Posterior cingulate gyrus (tissue), 11 donors: ENCODE measurements at places on chromosomes 4 and X.
A peak's percentile ranks its signal among the peaks of the same experiment; 100 is the strongest.

GRCh38 chr4:173466101-173466500 is 63.9 kb downstream of the HAND2 start:
- no peak for DNase-seq

DNA sequence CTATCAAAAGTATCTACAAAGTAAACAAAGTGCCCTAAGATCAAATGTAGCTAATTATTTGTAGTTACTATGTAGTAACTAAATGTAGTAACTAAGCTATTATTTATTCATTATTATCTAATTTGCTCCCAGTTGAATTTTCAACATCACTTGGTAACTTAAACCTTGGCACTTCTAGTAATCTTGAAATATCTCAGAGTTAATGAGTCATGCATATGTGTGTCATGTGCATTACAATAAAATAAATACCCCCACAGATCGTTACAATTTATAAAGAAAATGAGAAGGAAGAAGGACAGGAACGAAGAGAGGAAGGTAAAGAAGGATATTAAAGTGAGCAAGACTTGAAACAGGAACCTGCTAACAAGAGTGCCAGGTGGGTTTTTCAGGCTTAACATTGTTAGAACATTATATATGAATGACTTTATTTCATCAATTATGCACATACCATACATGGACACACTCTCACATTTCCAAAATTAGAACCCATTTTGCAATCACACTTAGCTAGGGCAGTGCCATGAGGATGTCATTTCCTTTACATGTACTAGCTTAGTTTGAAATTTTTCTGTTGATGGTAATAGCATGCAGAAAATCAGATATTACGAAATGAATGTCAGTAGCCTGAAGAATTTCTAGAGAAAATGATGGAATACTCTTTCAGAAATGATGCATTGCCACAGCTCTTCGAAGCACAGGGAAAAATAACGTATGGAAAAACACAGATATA is 1670.4 kb upstream of the AGA start:
- no peak for DNase-seq

DNA sequence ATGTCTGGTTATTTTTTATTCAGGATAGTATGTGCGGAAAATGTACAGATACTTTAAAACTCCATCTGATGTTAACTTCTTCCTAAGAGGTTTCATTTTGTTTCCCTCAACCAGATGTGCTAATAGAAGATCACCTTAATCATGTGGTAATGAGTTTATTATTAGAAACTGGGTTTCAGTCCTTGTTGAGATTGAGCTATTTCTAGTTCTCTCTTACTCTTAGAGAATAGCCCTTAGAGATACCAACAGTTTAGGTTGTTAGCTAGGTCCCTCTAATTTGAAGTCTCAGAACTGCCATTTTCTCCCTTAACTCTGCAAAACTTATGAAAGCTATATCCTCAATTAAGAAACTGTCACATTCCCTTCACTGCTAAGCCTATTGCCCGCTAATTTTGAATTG is 13.0 kb downstream of the FAM47A start:
- DNase-seq, result no peak

DNA sequence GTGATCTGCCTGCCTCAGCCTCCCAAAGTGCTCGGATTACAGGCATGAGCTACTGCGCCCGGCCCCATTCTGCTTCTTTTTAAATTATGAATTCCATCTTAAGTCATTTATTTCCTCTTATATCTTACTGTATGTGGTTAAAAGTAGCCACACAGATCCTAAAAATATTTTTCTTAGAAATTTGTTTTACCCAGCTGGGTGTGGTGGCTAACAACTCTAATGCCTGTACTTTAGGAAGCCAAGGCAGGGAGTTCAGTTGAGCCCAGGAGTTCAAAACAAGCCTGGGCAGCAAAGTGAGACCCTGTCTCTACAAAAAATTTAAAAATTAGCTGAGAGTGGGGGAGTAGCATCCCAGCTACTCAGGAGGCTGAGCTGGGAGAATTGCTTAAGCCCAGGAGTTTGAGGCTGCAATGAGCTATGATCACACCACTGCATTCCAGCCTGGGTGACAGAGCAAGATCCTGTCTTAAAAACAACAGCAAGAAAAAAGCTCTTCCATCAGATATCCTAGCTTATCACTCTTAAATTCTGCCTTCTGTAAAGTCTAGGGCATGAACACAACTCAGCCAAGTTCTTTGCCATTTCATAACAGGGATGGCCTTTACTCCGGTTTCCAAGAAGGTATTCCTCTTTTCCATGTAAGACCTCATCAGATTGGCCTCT is 15.1 kb upstream of the AFF1 start:
- DNase-seq, result no peak

DNA sequence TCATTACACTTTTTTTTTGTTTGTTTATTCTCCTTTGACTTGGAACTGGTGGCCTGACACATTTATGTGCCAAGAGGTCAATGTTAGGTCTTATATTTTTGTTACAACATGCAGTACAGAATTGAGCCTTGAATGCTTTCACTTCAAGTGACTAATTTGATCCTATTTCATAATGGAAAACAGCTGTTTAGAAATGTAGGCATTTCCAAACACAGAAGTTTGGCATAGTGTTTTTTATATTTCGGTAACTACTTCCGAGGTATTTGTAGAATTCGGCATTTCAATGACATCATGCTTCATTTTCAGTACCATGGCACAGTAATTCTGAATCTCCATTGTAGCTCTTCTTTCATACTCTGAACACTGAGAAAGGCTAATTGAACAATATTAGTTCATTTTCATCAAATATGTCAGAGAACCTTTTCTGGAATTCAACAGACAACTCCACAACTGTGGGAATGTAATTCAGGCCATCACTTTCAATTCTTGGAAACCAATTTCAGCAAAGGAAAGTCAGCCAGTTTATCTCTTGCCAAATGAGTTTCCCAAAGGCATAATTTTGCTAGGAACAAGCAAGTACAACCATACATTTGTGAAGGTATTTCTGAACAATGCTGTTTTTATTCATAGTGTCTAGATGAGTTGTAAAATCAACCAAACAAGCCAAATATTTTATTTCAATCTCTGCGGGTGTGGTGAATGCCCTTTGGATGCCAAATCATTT is 11.4 kb downstream of the FAM120C start:
- DNase-seq, result no peak

- DNase-seq, result no peak
Observed at GRCh38 chr4:87103691-87104187, 116.7 kb downstream of the KLHL8 start.

- DNase-seq, result peak; percentile 99
Observed at GRCh38 chr4:86593688-86594558, at the start of gene PTPN13. TSS of gene PTPN13 (plus strand) at chr4:86594315. CDS start at chr4:86635257, 40,942 bp downstream.
